ENCODE measurements at places on chromosomes 6 and 20.
A peak's percentile ranks its signal among the peaks of the same experiment; 100 is the strongest.

- H3K27me3 ChIP-seq: peaks cover 3% of the 10 kb centered on the region
- no peak overlapping the region for H3K27ac ChIP-seq
- no peaks in the 10 kb centered on the region for H3K36me3 ChIP-seq
- no peaks in the 10 kb centered on the region for H3K4me1 ChIP-seq
These were observed 25.9 kb downstream of the ADGRF4 start for GRCh38 chr6:47724300-47724699.

DNA sequence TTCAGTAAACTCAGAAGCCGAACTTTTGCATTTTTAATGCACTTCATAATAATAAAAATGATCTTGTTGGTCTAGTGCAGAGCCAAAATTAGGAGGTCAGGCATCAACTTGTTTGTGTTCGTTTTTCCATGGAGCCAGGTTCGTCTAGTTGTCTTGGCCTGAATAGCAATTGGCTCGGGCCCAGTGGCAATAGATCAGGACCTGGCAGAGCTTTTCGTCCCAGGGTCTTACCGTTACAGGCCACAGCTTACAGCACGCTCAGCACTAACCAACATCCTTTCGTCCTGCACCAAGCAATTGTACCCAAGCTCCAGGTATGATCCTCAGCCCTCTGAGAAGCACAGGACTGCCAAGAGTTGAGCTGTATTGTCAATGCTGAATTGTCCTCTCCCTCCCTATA lies 240.5 kb upstream of the PLN start:
- no peaks in the 10 kb centered on the region for H3K4me1 ChIP-seq
- DNase-seq: no peak
- H3K36me3 ChIP-seq: no peaks in the 10 kb centered on the region
- no peak overlapping the region for H3K27ac ChIP-seq

DNA sequence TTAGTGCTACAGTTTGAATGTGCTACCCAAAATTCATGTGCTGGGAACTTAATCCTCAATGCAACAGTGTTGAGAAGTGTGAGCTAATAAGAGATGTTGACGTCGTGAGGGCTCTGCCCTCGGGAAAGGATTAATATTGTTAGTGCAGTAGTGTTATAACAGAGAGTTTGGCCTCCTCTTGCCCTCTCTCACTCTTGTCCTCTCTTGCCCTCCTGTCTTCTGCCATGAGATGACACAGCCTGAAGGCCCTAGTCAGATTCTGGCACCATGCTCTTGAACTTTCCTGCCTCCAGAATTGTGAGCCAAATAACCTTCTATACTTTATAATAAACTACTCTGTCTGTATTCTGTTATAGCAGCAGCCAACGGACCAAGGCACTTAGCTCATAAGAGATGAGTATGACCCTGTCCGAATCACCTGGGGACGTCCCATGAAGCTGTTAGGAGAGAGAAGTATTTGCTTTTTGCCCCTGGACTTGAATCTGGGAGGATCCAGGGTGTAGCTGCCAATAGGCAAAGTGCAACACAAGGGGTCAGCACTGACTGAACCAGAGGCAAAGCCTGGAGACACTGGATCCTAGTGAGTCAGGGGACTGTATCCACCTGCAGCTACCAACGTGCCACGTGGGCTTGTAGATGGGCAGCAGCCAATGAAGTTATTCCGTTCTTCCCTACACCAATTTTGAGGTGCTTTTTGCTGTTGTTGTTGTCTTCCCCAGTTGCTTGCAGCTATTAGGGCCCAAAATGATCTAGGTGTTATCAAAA lies 233.7 kb downstream of the THBS2 start:
- H3K4me3 ChIP-seq: no peak overlapping the region
- H3K4me1 ChIP-seq: no peaks in the 10 kb centered on the region
- DNase-seq: no peak

- H3K4me1 ChIP-seq: no peaks in the 10 kb centered on the region
- no peak overlapping the region for H3K4me3 ChIP-seq
- peaks cover 1% of the 10 kb centered on the region for H3K27me3 ChIP-seq
- H3K27ac ChIP-seq: no peak overlapping the region
These were observed 15.7 kb downstream of the HS3ST5 start for GRCh38 chr6:114327074-114327473.

DNA sequence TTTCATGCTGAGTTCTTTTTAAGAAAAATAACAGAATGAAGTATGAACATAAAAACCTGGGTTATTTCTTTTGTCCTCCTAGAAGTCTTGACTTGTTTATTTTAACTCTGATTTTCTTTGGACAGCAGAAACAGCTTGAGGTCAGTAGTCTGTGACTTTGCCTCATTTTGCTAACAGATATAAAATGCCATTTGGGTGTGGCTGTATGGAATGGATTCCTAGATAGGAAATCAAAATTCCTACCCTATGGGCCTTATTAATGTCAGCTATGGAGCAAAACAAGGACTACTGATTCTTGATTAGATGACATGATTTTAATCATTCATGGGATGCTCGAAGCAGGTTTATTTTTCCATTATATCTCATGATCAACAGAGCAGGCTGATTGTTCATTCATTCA lies 46.8 kb upstream of the TENT5A start:
- no peaks in the 10 kb centered on the region for H3K36me3 ChIP-seq
- H3K4me1 ChIP-seq: no peaks in the 10 kb centered on the region
- no peak for DNase-seq
- H3K27ac ChIP-seq: no peak overlapping the region
- no peak overlapping the region for H3K4me3 ChIP-seq

DNA sequence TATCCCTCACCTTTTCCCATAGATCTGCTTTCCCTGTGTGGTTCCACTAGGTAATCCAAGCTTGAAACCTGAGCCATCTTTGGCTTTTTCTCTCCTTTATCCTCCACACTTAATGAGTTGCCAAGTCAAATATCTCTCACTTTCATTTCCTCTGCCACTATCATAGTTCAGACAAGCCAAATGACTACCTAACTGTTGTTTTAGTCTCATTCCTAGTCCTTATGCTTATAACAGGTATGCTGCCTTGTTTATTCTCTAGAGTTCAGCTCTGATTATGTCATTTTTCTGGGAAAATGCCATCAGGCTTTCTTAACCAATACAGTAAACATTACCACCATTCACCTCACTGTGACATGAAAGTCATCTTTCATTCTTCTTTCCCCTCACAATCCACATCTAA lies 6.5 kb downstream of the EFHC1 start:
- no peak for DNase-seq
- H3K4me1 ChIP-seq: no peaks in the 10 kb centered on the region
- no peak overlapping the region for H3K4me3 ChIP-seq
- H3K27ac ChIP-seq: no peak overlapping the region
- H3K36me3 ChIP-seq: peaks cover 23% of the 10 kb centered on the region

DNA sequence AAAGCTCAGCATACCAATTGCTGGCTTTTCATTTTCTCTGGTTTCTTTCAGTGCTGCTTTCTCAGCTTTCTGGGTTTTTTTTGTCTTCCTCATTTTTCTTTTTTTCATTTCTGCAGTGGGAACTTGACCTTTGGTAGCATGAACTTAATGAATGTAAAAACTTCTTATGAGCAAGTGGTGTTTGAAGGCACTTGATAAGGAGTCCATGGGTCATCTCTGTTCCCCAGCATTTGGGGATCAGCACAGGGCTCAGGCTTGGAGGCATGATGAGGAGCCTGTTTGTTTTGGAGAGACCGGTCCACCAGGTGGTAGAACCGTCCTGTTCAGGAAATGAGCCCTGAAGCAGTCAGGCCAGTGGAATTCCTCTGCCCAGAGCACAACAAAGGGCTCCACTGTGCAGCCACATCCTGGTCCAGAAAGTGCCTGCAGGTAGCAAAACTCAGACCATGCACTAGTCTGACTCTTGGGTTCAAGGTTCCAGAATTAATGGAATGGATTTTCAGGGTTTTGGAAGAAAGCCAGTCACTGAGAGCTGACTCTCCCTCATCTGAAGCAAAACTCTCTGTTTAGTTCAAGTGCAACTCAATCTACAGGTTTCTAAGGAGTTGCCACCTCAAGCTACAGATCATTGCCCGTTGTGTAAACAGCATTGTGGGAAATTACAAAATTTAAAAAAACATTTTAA lies 52.3 kb upstream of the ADGRF1 start:
- H3K4me1 ChIP-seq: no peaks in the 10 kb centered on the region
- no peak overlapping the region for H3K4me3 ChIP-seq
- peaks cover 3% of the 10 kb centered on the region for H3K27me3 ChIP-seq
- H3K27ac ChIP-seq: no peak overlapping the region
- no peaks in the 10 kb centered on the region for H3K36me3 ChIP-seq

GRCh38 chr20:38445901-38446425 lies 10.8 kb upstream of the SNHG17 start:
- H3K4me3 ChIP-seq: peak overlapping the region; percentile 90
- no peak for DNase-seq
- H3K27me3 ChIP-seq: peaks cover 3% of the 10 kb centered on the region
- H3K27ac ChIP-seq: peak overlapping the region; percentile 68
- H3K4me1 ChIP-seq: peaks cover 17% of the 10 kb centered on the region

GRCh38 chr6:35787266-35788218 lies 6.7 kb downstream of the CLPSL1 start:
- H3K4me1 ChIP-seq: no peaks in the 10 kb centered on the region
- H3K4me3 ChIP-seq: no peak overlapping the region
- peaks cover 24% of the 10 kb centered on the region for H3K27me3 ChIP-seq

GRCh38 chr6:75374961-75375400 lies 90.4 kb upstream of the TMEM30A start:
- no peak for DNase-seq
- no peak overlapping the region for H3K4me3 ChIP-seq
- H3K4me1 ChIP-seq: no peaks in the 10 kb centered on the region
- no peaks in the 10 kb centered on the region for H3K36me3 ChIP-seq
- H3K27ac ChIP-seq: no peak overlapping the region

Measured in memory B cell (primary cell).